ENCODE measurements at places on chromosomes 3 and 15.

GRCh38 chr3:158762701-158763100 is 30.4 kb upstream of the RARRES1 start:
- DNase-seq = no peak

DNA sequence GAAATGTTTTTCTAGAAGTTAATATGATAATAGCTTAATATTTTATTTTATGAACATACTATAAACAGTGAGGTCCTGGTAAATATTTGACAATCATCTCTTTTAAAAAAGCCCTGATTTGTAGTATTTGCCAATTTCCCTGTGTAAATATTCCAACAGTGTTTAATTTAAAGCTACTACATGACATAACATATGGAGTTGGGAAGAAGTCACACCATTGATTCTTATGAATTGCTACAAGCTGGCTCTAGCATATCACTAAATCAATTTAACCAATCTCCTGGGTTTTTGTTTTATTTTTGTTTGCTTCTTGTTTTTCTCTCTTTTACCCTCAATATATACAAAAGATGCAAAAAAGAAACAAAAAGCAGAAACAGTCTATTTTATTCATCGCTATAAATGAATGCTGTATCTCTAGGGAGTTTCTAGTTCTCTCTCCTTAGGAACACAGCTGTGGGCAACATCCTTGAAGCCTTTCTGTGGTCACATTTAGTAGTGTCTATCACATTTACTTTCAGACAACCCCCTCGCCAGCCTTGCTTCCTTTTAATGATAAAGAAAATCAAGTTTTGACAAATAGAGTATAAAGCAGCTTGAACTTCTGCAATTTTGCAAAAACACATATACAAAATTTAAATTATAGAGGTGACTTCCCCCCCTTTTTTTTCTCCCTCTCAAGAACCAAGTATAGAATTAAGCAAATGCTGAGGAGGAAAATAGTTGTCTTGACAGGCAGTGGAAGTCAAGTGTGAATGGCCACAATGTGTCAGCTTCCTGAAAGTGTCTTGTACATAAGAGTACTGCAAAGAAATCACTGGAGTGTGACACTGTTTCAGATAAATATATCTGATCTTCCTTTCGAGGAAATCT is 21.4 kb downstream of the CCR1 start:
- no peak for DNase-seq

DNA sequence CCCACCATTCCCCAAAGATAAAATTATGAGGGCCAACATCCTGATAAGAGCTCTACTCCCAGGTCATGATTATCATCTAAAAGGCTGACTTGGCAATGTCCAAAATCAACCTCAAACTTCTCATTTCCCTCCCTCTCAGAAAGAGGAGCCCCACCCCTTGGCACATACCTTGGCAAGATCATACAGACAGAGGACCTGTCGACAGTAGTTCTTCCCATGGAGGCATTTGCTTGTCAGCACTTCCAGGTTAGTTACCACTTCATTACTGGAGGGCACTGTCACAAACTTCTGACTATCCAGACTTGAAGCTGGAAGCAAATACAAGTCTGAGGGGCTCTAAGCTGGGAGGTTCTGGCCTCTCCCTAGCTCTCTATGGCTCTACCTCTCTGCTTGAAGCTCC is 37.8 kb downstream of the EIF3J start:
- DNase-seq = no peak

DNA sequence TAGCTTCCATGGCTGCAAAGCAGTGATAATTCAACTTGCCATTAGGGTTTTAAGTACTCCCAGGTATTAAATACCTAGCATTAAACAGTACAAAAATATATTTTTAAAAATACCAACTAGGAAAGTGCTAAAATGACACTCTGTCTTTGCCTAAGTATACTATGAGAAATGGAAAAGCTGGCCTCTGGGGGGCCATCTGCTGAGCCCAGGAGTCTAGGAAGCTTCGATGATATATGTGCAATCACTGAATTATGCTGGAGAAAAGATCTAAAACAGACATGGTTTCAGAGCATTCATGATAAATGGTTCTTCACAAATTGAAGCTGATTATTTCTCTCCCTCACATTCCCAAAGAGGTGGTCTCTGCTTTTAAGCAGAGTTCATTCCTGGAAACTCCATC is 191.8 kb downstream of the OPA1 start:
- no peak for DNase-seq

DNA sequence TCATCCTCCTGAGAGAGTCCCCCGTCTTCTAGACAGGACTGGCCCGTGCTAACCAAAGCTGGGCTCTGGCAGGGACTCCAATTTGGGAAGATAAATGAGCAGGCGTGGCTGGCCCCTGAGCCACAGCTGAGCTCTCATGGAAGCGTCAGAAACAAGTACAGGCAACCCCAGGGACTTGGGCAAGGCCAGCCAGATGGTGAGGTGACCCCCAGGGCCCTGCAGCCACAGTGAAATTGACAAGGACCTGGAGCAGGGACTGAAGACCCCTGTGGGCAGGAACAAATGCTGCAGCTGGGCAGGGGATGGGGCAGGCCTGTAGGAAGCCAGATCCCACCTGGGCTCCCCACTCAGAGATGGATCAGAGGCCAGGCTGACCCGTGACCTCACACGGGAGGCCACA is 32.8 kb upstream of the CGNL1 start:
- DNase-seq = no peak

DNA sequence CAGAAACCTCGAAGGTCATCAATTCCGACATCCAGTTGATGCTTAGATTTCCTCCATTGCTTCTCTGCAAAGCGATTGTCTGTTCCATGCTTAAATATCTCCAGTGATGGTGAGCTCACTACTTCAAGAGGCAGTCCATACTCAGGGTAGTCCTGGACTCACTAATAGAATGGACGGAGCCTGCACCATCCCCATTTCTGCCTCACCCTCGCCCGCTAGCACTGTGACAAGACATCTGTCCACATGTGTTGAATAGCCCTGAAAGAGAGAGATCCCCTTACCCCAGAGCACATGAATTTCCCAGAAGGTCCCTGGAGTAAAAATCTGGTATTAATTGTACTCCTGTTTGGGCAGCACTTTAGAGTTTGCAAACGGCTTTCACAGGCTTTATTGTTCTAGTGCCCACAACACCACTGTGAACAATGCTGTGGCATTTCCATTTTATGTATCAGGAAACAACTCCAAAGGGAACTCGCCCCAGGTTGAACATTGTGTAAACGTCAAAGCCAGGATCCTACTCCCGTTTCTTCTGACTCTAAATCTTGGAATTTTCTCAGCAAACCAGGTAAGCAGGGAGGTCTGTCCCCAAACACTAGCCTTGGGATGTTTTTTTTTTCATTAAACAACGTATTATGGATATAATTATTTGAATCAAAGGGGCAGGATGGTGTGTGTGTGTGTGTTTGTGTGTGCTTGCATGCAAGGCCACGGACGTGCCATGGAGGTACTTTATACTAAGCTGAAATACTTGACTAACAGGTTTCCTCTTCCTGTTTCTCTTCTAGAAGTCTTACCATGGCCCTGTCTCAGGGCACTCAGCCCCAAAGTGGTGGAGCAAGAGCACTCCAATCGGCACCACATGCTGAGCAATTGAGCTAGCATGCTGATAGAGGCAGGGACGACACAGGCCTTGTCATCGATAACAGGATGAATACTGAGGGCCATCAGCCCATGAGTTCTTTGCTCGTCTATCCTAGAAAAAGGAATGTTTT is 198.3 kb downstream of the OPA1 start:
- no peak for DNase-seq

GRCh38 chr3:195548006-195548405 is 4.9 kb upstream of the PPP1R2 start:
- peak; percentile 51 for DNase-seq

- no peak for DNase-seq
Measured at GRCh38 chr15:29434280-29434679, 164.7 kb upstream of the NSMCE3 start.

GRCh38 chr3:161852744-161853143 is 356.1 kb downstream of the OTOL1 start:
- no peak for DNase-seq

DNA sequence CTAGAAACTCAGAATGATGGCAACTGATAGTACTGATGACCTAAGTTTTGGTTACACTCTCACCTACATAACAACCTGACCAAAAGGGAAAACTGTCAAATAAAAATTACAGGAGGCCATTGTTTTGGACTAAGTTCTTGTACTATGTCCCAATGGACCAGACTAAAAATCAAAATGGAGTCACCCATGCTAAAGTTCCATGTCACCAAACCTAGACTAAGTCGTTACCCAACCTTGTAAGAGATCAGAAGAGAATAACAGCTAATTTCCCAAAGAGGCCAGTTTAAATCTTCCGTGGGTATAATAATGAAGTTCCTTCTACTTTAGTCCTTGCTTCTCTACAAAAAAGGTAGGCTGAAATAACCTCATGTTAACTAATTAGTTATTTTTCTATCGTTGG is 12.3 kb downstream of the THOC7 start:
- DNase-seq = no peak

DNA sequence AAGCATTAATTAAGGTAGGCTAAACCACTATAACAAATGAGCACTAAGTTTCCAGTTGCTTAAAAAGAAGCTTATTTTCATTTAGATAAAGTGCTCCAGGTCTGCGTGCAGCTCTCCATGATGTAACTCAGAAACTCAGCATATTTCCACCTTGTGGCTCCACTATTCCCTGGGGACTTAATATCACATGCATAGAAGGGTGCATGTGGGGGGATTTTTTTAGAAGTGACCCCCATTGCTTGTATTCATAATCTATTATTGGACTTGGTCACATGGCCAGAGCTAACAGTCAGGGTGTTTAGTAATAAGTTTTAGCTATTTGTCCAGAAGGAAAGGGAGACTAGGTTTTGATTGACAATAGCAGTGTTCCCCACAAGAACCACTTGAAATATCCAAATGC is 86.8 kb downstream of the TMCO5A start:
- no peak for DNase-seq

DNA sequence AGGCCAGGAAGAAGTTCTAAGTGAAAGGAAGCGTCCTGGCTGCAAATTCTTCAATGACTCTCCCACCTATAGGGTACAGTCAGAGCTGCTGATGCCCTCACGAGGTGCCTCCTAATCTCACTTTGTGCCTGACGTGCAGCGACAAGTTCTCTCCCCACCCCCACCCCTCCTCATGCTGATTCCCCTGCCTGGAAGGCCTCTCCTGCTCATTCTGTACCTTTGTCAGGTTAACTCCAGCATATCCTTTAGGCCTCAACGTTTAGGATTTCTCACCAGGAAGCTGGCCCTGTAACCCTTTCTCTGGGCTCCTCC is 25.0 kb downstream of the SLC12A8 start:
- DNase-seq = no peak

- no peak for DNase-seq
Measured at GRCh38 chr3:181880331-181880730, 168.6 kb downstream of the SOX2 start.

- DNase-seq = no peak
Measured at GRCh38 chr3:80239301-80239700, 471.5 kb upstream of the ROBO1 start.

DNA sequence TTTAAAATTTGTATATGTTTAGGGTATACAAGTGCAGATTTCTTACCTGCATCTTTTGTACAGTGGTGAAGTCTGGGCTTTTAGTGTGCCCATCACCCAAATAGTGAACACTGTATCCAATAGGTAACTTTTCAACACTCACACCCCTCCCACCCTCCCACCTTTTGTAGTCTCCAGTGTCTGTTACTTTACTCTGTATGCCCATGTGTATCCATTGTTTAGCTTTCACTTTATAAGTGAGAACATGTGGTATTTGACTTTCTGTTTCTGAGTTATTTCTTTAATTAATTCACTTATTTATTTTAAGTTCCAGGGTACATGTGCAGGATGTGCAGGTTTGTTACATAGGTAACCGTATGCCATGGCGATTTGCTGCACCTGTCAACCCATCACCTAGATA is 124.8 kb upstream of the NEO1 start:
- DNase-seq = no peak

- DNase-seq = no peak
Measured at GRCh38 chr3:104755791-104756190, 610.9 kb upstream of the ALCAM start.

DNA sequence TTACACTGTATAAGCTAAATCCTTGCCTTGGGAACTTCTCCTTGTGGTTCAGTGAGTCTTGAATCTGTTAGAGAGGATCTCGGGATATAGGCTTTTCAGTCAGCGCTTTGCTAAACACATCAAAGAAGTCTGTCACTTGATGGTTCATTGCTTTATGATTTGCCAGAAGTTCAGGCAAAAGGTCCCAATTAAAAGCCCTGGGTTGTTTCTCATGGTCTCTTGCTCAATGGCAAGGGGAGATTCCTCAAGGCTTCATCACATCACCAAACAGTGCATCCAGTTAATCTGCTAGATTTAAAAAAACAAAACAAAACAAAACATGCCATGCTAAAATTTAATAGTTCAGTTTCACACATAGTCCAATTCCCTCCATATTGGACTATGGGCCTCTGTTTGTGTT is 114.8 kb downstream of the FILIP1L start:
- no peak for DNase-seq

DNA sequence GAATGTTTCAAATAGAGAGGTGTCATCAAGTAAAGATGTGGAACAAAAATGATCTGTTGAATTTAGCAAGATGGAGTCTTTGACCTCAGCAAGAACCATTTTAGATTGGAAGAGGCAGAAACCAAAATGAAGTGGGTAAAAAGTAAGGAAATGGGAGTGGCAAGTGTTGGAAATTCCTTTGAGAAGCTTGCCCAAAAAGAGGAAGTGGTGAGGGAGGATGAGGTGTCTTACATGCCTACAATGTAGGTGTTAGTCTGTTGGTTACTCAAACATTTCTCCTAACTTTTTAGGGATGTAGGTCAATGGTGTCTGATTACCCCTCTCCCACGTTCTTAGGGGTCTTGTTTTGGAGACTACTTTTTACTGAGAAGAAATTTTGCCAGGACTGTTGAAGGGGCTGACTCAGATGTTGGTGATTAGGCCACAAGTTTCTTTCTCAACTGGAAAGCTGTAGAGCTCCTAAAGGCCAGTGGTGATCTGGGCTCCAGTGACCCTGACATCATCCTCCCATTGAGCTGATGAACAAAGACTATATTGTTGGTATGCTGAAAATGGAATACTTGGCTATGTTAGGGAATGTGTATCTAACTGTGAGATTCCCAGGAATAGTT is 5.1 kb downstream of the PPP2R3A start:
- no peak for DNase-seq

DNA sequence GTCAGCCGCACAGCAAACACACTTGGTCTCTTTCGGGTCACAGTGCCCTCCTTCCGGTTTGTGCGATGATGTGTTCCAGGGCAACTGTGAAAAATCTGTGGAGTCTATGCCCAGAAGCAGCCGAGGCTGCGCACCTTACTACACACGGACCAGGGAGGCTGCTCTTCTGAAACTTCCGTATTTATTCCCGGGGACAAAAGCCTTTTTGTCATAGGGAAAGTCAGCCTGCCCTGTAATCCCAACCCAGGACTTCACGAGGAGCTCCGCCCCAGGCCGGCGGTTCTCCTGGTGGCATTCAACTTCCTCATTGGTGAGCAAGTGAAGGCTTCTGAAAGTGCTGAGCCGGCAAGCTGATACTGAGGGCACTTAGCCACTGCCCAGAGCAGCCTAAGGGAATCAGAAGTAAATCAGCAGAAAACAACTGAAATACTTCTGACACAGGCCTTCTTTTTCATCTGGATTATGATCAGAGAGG is 126.5 kb downstream of the FMN1 start:
- peak; percentile 85 for DNase-seq
